Right lung (tissue), 10 donors: ENCODE measurements at places on chromosomes 7 and 10. TPM values are rescaled to one million over a fixed set of nuclear protein-coding genes. Genes with fewer than 3 reads are reported as not detected.

DNA sequence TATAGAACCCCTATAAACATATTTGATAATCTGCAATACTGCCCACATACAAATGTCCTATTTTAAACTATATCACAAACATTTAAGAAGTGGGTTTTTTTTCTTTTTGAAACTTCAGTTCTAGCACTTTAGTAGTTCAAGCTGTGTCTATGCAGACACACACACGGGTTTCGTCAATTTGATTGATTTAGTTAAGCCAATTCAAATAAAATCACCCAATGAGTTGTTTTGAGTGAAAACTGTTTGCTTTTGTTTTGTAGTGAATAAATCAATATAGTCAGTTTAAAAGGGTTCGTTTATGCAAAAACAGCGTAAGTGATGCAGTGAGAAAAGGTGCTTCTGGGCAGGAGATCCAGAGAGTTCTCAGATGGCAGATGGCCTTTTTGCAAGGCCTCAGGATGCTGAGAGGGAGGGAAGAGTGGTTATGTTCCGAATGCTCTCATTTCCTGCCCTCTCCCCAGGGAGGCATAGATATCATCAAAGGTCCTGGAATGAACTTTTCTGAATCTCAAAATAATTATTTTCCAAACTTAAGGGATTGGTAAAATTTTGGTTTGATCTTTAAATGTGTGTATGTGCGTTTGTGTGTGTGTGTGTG, 102.7 kb downstream of the AGMO start:
- DNase-seq: no peak

- peak; percentile 21 for DNase-seq
These were observed 14.4 kb upstream of the MTERF1 start for GRCh38 chr7:91894781-91895480.

GRCh38 chr10:14645239-14645960, 129.3 kb downstream of the FAM107B start:
- no peak for DNase-seq

Gene CPED1
- polyA plus RNA-seq: 11.1 TPM

Gene FEZF1
- not detected for polyA plus RNA-seq

DNA sequence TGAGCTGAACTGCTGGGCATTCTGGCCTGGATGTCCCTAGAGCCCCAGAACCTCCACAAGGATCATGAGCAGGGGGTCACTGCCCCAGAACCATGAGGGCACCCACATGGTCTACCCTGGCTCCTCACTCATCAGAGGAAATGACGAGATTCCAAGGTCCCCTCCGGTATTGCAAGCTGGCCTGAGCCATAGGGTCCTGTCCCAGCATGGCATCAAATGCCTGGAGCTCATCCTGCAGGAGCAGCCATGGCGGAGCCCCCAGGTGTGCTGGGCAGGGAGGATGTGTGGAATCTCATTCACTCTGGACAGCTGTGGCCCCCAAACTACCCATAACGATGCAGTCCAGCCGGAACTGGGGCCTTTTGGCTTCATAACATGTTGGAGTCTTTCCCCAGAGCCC, 66.6 kb upstream of the ANTXRL start:
- no peak for DNase-seq

GRCh38 chr7:2644220-2644561, 12.4 kb downstream of the TTYH3 start:
- no peak for DNase-seq

DNA sequence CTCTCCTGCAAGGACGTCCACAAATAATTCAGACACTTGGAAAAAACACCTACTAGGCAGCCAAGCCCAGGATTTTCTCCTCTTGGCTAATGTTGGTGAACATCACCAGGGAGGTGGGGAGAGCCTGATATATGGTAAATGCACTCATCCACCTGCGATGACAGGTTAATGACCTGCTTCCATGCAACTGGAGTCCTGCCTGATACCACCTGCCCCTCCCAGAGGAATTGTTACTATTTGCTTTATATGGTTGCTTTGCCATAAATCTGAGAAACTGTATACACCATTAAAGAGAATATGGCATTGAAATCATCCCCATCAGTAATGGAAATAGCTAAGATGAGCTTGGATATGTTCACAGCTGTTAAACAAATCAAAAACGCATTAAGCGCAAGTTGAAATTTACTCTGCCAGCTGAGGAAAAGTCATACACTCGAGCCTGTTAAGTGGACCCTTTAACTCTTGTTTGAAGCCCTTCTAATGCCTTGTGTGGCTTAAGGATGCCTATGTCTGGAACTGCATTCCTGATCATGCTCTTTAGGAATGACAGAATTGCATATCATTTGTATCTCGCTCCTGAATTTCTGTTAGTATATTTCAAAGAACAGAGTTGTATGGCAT, 208.3 kb downstream of the PRPF18 start:
- peak; percentile 68 for DNase-seq

- no peak for DNase-seq
These were observed 39.5 kb downstream of the WNT2 start for GRCh38 chr7:117283371-117283770.

GRCh38 chr7:92793656-92794205, 42.6 kb downstream of the CDK6 start:
- no peak for DNase-seq

- no peak for DNase-seq
These were observed 37.9 kb upstream of the DNAJB12 start for GRCh38 chr10:72392571-72392970.

GRCh38 chr7:4824120-4824775, 37.6 kb downstream of the PAPOLB start:
- DNase-seq: no peak

GRCh38 chr7:71457021-71457420, 325.1 kb downstream of the GALNT17 start:
- DNase-seq: no peak

- DNase-seq: no peak
These were observed 25.9 kb downstream of the GPRIN2 start for GRCh38 chr10:46530249-46531186.

Gene CPA2
- 0.21 TPM for polyA plus RNA-seq

- no peak for DNase-seq
These were observed 8.4 kb upstream of the C10orf88 start for GRCh38 chr10:122962405-122962804.
